Bronchial epithelial cell (primary cell): ENCODE measurements at places on chromosomes 11 and 22. TPM values are rescaled to one million over a fixed set of nuclear protein-coding genes. Genes with fewer than 3 reads are reported as not detected.

GRCh38 chr22:39954584-39955055 lies 5.6 kb upstream of the TMA7B start:
- DNase-seq, result no peak

The CCDC90B gene
- 35.8 and 48.4 TPM in 2 replicates for total RNA-seq

DNA sequence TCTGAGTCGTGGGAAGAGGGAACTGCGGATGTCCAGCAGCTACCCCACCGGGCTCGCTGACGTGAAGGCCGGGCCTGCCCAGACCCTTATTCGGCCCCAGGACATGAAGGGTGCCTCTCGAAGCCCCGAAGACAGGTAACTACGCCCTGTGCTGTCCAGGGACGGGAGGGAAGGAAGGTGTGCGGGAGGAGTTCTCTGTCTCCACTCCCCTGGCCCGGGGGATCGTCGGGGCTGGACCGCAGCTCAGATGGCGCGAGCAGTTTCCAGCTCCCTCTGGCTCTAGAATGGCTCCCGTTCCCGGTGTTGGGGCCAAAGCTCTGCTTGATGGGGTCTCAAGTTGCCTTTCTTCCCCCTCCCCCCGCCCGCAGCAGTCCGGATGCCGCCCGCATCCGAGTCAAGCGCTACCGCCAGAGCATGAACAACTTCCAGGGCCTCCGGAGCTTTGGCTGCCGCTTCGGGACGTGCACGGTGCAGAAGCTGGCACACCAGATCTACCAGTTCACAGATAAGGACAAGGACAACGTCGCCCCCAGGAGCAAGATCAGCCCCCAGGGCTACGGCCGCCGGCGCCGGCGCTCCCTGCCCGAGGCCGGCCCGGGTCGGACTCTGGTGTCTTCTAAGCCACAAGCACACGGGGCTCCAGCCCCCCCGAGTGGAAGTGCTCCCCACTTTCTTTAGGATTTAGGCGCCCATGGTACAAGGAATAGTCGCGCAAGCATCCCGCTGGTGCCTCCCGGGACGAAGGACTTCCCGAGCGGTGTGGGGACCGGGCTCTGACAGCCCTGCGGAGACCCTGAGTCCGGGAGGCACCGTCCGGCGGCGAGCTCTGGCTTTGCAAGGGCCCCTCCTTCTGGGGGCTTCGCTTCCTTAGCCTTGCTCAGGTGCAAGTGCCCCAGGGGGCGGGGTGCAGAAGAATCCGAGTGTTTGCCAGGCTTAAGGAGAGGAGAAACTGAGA lies 1.4 kb downstream of the ADM start:
- no peak for DNase-seq

The BEST1 gene
- 3.7 and 5.2 TPM in 2 replicates for total RNA-seq

GRCh38 chr22:22001664-22002525 lies 19.3 kb upstream of the TOP3B start:
- no peak for DNase-seq

The OSM gene
- total RNA-seq, result not detected in 2 replicates

GRCh38 chr22:44745853-44746789 lies 6.3 kb upstream of the ARHGAP8 start:
- DNase-seq, result no peak

DNA sequence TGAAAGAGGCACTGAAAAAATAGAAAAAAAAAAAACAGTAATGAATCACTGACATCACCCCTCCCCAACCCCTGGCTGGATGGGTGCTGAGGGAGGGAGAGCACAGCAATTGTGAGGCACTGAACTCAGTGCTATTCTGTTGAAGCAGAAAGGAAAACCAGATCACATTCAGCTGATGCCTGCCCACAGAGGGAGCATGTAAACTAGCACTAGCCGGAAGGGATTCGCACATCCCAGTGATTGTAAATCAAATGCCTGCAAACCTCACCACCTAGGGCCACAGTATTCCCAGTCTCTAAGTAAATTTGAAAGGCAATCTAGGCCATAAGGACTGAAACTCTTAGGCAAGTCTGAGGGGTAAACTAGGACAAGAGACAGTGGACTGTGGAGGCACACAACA lies 772.0 kb upstream of the CCDC179 start:
- no peak for DNase-seq

GRCh38 chr11:16034074-16034473 lies 322.3 kb downstream of the SOX6 start:
- DNase-seq, result no peak

The RIMBP3C gene
- total RNA-seq, result under 0.01 TPM in 2 replicates

The MISFA gene
- total RNA-seq, result 0.64 and 0.79 TPM in 2 replicates
